ENCODE measurements at places on chromosomes 2 and 18.
A peak's percentile ranks its signal among the peaks of the same experiment; 100 is the strongest.

DNA sequence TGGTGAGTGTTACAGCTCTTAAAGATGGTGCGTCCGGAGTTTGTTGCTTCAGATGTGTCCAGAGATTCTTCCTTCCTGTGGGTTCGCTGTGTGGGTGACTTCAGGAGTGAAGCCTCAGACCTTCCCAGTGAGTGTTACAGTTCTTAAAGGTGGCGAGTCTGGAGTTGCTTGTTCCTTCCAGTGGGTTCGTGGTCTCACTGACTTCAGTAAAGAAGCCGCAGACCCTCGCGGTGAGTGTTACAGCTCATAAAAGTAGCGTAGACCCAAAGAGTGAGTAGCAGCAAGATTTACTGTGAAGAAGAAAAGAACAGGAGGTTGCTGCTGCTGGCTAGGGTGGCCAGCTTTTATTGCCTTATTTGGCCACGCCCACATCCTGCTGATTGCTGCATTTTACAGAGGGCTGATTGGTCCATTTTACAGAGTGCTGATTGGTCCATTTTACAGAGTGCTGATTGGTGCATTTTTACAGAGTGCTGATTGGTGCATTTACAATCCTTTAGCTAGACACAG lies 34.0 kb upstream of the SPTBN1 start:
- H3K4me3 ChIP-seq, result peak overlapping the region; percentile 43
- DNase-seq, result peak; percentile 37
- H3K27me3 ChIP-seq, result peaks cover 9% of the 10 kb centered on the region
- no peak overlapping the region for H3K27ac ChIP-seq

DNA sequence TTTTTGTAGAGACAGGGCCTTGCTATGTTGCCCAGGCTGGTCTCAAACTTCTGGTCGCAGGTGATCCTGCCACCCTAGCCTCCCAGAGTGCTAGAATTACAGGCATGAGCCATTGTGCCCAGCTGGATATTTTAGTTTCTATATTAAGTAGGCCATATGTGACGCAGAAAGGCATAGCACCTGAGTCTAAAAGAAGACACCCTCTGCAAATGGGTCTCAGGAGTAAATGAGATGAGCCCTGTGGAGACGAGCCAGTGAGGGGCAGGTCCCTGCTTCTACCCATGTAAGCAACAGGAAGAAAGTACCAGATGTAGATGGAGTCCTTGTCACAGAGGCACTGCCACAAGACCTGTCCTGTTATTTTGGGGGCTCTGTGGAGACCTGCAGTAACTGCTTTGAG lies 322.4 kb downstream of the PTPRM start:
- H3K36me3 ChIP-seq, result no peaks in the 10 kb centered on the region
- H3K4me3 ChIP-seq, result no peak overlapping the region

- H3K36me3 ChIP-seq, result no peaks in the 10 kb centered on the region
- H3K27me3 ChIP-seq, result no peaks in the 10 kb centered on the region
- DNase-seq, result peak; percentile 69
- peak overlapping the region; percentile 49 for H3K4me3 ChIP-seq
- H3K27ac ChIP-seq, result peak overlapping the region; percentile 55
These were observed 72.7 kb upstream of the MGAT5 start for GRCh38 chr2:134181219-134181618.

GRCh38 chr18:57881818-57882413 lies 78.8 kb upstream of the ATP8B1 start:
- DNase-seq, result peak; percentile 46
- H3K36me3 ChIP-seq, result no peaks in the 10 kb centered on the region
- H3K27me3 ChIP-seq, result no peaks in the 10 kb centered on the region
- H3K4me1 ChIP-seq, result no peaks in the 10 kb centered on the region
- no peak overlapping the region for H3K4me3 ChIP-seq
- H3K27ac ChIP-seq, result no peak overlapping the region

GRCh38 chr2:13550285-13551231 lies 833.8 kb downstream of the TRIB2 start:
- H3K4me3 ChIP-seq, result no peak overlapping the region
- H3K4me1 ChIP-seq, result no peaks in the 10 kb centered on the region
- H3K27ac ChIP-seq, result no peak overlapping the region
- no peaks in the 10 kb centered on the region for H3K27me3 ChIP-seq
- no peak for DNase-seq

GRCh38 chr18:2027756-2028155 lies 543.5 kb downstream of the METTL4 start:
- no peaks in the 10 kb centered on the region for H3K4me1 ChIP-seq
- H3K27ac ChIP-seq, result no peak overlapping the region
- H3K4me3 ChIP-seq, result no peak overlapping the region
- DNase-seq, result no peak

DNA sequence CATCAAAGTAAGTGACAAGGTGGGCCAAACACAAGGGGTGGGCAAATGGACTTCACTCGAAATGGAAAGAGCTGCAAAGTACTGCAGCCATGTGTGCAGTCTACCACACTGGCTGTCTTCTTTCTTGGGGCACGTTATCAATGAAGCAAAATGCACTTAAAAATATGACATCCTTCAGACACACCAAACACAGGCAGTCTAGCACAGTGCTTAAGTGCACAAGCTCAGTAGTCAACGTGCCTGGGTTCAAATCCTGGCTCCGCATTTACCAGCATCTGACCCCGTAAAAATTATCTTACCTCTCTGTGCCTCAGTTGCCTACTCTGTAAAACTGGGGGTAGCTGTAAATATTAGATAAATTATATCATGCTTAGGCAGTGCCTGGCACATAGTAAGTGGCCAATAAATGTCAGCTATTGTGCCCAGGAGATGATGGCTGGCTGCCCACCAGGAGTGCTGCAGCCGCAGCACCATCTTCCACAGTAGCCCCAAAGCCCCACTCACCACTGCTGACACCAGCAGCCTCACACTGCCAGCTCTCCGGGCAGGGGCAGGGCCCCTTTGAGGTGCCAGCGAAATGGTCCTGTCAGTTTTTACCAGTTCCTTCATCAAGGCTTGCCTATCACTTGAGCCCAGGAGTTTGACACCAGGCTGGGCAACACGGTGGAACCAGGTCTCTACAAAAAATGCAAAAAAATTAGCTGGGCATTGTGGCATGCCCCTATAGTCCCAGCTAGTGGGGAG lies 121.8 kb upstream of the SLC1A4 start:
- H3K36me3 ChIP-seq, result no peaks in the 10 kb centered on the region
- no peak overlapping the region for H3K4me3 ChIP-seq
- H3K4me1 ChIP-seq, result peaks cover 12% of the 10 kb centered on the region
- no peak overlapping the region for H3K27ac ChIP-seq

GRCh38 chr2:47072728-47073191 lies 82.3 kb downstream of the STPG4 start:
- no peaks in the 10 kb centered on the region for H3K27me3 ChIP-seq
- H3K36me3 ChIP-seq, result peaks cover 13% of the 10 kb centered on the region
- no peak overlapping the region for H3K27ac ChIP-seq
- H3K4me1 ChIP-seq, result peaks cover 37% of the 10 kb centered on the region
- no peak overlapping the region for H3K4me3 ChIP-seq

DNA sequence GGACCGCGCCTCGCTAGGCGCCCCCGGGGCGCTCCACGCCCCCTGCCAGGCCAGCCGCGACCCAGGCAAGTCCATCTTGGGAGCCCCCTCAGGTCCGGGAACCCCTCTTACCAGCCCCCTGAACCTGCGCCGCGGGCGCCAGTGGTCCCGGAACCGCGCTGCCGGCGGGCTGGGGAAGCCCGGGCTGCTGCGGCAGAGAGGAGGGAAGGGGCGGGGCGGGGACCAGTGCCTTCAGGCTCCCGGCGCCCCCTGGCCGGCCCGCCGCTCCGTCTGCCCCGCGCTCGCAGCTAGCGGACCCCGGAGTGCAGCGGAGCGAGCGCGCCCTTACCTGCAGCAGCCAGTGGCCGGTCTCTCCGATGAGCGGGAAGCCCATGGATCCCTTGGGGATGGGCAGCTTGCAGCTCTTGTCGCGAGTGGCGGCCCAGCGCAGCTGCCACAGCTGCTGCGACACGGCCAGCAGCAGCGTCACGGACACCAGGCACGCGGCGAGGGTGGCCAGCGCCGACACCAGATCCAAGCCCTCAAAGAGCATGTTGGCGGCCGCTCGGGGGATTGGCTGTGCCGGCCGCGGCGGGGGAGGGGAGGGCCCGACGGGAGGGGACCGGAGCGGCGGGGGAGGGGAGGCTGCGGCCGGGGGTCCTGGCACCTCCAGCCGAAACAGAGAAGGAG lies at the start of gene CYP26B1:
CYP26B1 (minus strand) TSS at position 560 of the 669 bp plus-strand sequence; CDS start at position 532, 28 bp downstream.
- H3K4me1 ChIP-seq, result peaks cover 40% of the 10 kb centered on the region
- DNase-seq, result no peak
- H3K27ac ChIP-seq, result no peak within 1 kb of the TSS
- no peak within 1 kb of the TSS for H3K4me3 ChIP-seq
- H3K27me3 ChIP-seq, result peaks cover 27% of the 10 kb centered on the region

- no peak overlapping the region for H3K4me3 ChIP-seq
- DNase-seq, result no peak
- H3K36me3 ChIP-seq, result no peaks in the 10 kb centered on the region
- no peaks in the 10 kb centered on the region for H3K4me1 ChIP-seq
- H3K27me3 ChIP-seq, result no peaks in the 10 kb centered on the region
These were observed 22.0 kb upstream of the RPL31 start for GRCh38 chr2:100980046-100980445.

GRCh38 chr2:140117386-140117785 lies 1337.2 kb upstream of the NXPH2 start:
- H3K27ac ChIP-seq, result no peak overlapping the region
- no peaks in the 10 kb centered on the region for H3K36me3 ChIP-seq
- DNase-seq, result no peak
- no peaks in the 10 kb centered on the region for H3K4me1 ChIP-seq

GRCh38 chr2:40364151-40364874 lies 87.6 kb downstream of the SLC8A1 start:
- H3K27me3 ChIP-seq, result no peaks in the 10 kb centered on the region
- H3K36me3 ChIP-seq, result no peaks in the 10 kb centered on the region
- DNase-seq, result no peak
- H3K4me3 ChIP-seq, result no peak overlapping the region
- H3K4me1 ChIP-seq, result no peaks in the 10 kb centered on the region
- no peak overlapping the region for H3K27ac ChIP-seq

DNA sequence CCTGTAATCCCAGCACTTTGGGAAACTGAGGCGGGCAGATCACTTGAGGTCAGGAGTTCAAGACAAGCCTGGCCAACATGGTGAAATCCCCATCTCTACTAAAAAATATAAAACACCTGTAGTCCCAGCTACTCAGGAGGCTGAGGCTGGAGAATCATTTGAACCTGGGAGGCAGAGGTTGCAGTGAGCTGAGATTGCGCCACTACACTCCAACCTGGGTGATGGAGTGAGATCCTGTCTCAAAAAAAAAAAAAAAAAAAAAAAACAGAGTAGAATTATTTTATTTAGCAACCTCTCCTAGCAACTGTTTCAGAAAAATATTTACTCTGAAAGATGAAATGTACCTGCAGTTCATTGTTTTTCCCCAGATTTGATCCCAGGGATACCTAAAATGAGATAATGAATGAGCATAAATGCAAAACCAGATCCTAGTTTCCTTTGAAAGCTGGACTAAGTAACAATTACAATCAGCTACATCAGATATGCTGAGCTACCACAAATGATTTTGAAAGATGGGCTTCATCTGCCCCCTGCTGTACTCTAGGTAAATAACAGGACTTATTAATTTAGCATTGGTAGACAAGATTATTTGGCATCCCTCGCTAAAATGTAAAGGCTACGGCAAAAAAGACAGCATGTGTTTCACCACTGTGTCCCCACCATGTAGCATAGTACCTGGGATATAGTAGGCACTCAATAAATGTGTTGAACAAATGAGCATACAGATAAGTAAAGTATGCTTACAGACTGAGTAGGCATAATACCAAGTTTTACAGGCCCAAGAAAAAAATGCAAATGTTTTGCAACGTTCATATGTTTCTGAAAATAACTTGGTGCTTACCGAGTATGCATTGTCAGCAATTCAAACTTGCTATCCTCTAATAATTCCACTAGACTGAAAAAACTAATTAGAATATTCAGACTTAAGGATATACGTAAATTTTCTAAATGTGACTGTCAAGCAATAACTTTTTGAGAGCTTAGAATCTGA lies 102.5 kb downstream of the ATL2 start:
- H3K36me3 ChIP-seq, result no peaks in the 10 kb centered on the region
- H3K4me1 ChIP-seq, result no peaks in the 10 kb centered on the region
- no peaks in the 10 kb centered on the region for H3K27me3 ChIP-seq

GRCh38 chr2:128304715-128305554 lies 13.7 kb downstream of the HS6ST1 start:
- no peaks in the 10 kb centered on the region for H3K27me3 ChIP-seq
- H3K4me3 ChIP-seq, result no peak overlapping the region
- H3K4me1 ChIP-seq, result no peaks in the 10 kb centered on the region
- H3K36me3 ChIP-seq, result no peaks in the 10 kb centered on the region
- no peak overlapping the region for H3K27ac ChIP-seq
- DNase-seq, result no peak

GRCh38 chr2:173823543-173823939 lies 141.6 kb downstream of the SP3 start:
- no peak for DNase-seq
- no peaks in the 10 kb centered on the region for H3K4me1 ChIP-seq
- no peak overlapping the region for H3K27ac ChIP-seq
- H3K27me3 ChIP-seq, result peaks cover 13% of the 10 kb centered on the region
- no peak overlapping the region for H3K4me3 ChIP-seq

DNA sequence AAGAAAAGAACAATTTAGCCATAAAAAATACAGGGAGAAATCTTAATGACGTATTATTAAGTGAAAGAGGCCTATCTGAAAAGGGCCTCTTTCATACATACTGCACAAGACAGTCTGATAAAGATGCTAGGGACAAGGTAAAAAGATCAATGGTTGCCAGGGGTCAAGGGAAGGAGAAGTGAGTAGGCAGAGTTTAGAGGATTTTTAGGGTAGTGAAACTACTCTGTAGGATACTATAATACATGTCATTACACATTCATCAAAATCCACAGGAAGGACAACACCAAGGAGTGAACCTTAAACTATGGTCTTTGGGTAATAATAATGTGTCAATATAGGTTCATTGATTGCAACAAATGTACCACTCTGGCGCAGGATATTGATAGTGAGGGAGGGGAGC lies 289.3 kb downstream of the FSIP2 start:
- no peaks in the 10 kb centered on the region for H3K27me3 ChIP-seq
- H3K4me1 ChIP-seq, result no peaks in the 10 kb centered on the region
- no peak overlapping the region for H3K27ac ChIP-seq

- no peaks in the 10 kb centered on the region for H3K27me3 ChIP-seq
- DNase-seq, result no peak
- no peaks in the 10 kb centered on the region for H3K4me1 ChIP-seq
- no peak overlapping the region for H3K4me3 ChIP-seq
- no peak overlapping the region for H3K27ac ChIP-seq
These were observed 355.5 kb downstream of the RAD51AP2 start for GRCh38 chr2:17162713-17163112.

DNA sequence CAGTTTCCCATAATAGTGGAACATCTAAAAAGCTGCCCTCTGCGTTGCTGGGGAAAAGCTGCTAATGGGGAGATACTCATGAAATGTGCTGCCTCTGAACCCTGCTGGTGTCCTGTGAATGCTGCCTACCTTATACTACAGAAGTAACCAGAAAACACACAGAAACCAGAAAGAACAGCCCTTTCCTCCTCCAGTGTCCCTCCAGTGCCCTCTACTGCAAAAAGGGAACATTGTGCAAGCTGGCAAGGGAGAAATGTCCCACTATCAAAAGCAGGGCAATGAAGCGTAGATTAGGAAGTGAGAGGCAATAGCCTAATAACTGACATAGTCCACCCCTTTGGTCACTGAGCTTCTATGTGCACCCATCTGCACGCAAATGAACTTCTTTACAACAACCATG lies 162.7 kb upstream of the ETAA1 start:
- H3K36me3 ChIP-seq, result no peaks in the 10 kb centered on the region
- H3K4me3 ChIP-seq, result no peak overlapping the region
- no peaks in the 10 kb centered on the region for H3K4me1 ChIP-seq
- DNase-seq, result no peak
